HFFc6 (cell line): ENCODE measurements at places on chromosomes 16 and 17.

DNA sequence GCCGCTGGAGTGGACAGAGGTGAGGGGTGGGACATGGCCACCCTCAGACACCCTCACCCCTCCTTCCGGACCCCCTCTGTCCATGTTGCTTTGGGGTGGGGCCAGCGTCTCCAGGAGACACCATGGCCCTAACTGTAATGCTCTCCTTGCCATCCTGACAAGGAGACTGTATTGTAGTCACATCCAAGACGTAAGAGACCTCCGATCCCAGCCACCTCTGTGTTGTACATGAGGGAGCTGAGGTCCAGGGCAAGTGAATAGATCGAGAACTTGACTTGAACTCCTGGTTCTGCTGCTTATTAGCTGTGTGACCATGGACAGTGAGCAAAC, 30.2 kb downstream of the POLR3E start:
- no peak for DNase-seq

GRCh38 chr17:11170881-11171280, 70.1 kb upstream of the SHISA6 start:
- DNase-seq, result no peak

GRCh38 chr16:1366712-1367299, 15.1 kb downstream of the GNPTG start:
- no peak for DNase-seq

GRCh38 chr16:66588981-66589713, 9.9 kb downstream of the CMTM2 start:
- DNase-seq, result peak; percentile 38

DNA sequence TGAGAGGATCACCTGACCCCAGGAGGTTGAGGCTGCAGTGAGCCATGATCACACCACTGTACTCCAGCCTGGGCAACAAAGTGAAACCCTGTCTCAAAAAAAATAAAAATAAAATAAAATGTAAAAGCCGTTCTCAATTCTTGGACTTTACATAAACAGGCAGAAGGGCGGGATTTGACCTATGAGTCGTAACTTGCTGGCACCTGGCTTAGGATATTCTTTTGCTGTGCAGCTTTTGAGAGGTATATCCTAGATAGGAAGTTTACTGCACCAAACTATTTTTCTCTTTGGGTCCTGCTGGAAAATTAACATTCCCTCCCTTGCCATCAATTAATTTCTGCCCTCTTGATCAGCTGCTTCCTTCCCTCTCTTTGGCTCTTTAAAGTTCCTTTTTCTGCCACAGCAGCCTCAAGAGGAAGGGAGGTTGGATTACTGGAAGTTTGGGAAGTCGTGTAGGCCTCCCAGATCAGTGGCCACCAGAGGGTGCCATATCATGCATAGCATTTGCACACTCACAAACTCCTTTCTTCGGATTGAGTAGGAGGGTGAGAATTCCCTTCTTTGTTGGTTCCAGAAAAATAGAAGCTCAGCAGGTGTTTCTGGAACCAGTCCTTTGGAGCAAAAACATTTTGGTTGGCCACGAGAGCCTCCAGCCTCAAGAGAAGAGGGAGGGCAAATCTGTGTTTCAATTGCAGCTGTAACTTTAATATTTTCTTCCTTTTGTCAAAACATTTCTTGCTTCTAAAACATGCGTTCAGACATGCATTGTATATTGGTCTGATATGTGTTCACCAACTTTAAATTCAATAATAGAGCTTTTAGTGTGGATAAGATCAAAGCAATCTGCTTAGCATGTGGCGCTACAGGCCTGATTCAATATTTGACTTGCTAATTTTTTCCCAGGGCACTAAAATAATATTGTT, 147.3 kb downstream of the CCDC182 start:
- peak; percentile 65 for DNase-seq

DNA sequence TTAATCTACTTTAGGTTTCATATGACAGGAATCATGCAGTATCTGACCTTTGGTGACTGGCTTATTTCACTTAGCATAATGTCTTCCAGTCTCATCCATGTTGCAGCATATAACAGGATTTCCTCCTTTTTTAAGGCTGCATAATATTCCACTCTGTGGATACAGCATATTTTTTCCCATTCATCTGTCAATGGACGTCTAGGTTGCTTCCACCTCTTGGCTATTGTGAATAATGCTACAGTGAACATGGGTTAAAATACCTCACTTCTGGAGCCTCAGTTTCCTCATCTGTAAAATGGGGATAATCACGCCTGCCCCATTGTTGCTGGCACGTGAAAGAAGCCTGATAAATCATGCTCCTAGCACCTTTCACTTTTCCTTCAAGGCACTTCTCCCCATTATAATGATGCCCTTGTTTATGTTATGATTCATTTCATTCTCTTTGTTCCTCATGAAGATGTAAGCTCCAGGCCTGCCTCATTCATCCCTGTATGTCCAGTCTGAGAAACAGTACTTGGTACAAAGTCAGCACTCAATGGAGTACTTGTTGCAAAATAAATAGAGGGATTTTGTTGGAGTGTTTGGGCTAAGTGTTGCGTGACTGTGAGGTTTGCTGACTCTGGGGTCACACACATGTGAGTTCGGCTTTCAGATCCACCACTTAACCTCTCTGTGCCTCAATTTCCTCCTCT, 59.6 kb downstream of the ABAT start:
- DNase-seq, result no peak

- DNase-seq, result no peak
Observed at GRCh38 chr17:4498461-4499397, at the start of gene SPNS2. TSS of gene SPNS2 (plus strand) at chr17:4498881. CDS start at chr17:4499048, 167 bp downstream.

DNA sequence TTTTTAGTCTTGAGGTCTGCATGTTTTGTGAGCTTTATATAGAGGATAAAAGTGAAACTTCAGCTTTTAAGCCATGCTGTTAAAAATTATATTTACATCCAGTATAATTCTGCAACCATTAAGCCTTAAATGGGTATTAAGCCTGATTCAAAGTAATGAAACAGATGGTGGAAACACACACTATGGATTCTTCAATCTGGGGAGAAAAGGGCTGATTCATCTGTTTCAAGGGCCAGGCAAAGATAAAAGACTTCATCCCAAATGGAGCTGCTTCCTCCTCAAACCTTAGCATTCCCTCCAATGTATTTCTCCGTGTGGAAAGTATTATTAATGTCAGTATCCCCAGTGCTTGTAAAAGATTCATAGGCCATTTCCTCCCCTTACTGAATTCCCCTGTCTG, 367.4 kb upstream of the ZFHX3 start:
- no peak for DNase-seq

GRCh38 chr16:85568519-85568918, 44.6 kb upstream of the GSE1 start:
- DNase-seq, result no peak

- DNase-seq, result peak; percentile 55
Observed at GRCh38 chr17:67629971-67630320, 87.8 kb upstream of the NOL11 start.

DNA sequence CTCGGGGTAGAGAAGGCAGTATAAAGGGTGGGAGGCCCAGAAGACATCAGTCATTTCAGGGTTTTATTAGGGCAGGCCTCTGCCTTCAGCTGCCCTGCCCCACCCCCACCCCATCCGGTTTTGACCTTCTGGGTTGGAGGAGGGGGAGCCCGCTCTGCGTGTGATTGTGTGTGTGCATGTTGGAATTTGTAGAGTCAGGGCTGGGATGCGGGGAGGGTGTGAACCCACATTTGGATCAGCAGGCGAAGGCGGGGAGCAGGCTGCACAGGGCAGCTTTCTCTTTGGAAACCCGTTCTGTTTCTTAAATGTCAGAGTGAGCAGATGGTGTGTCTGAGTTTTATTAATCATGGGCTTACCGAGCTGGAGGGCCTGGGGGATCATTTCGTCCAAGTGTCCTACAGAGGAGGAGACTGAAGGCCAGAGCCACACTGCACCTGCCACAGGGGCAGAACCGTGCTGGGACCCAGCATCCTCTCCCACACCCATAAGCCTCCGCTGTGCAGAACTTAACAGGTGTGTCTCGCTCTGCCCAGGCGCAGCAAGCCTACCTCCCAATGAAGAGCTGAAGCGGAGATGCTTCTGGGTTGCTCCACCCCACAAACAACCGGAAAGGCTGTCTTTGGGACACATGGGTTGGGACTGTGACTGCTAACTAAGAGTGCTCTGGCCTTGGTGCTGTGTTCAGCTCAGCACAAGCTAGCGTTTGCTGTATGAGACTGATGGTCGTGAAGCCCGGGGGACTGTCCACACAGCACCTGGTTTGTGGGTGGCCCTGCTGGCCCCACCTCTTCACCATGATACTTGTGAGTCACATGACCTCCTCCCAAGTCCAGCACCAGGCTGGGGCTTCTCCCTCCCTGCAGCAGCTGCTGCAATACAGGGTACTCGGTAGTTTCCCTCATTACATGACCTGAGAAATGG, 70.9 kb upstream of the GSE1 start:
- DNase-seq, result no peak

- DNase-seq, result no peak
Observed at GRCh38 chr16:77551357-77551756, 116.5 kb upstream of the ADAMTS18 start.

- DNase-seq, result no peak
Observed at GRCh38 chr17:77786090-77786489, 172.4 kb upstream of the TNRC6C start.

- DNase-seq, result no peak
Observed at GRCh38 chr17:64115043-64115698, 14.8 kb downstream of the ERN1 start.
